ENCODE measurements at places on chromosomes 7 and 10.

DNA sequence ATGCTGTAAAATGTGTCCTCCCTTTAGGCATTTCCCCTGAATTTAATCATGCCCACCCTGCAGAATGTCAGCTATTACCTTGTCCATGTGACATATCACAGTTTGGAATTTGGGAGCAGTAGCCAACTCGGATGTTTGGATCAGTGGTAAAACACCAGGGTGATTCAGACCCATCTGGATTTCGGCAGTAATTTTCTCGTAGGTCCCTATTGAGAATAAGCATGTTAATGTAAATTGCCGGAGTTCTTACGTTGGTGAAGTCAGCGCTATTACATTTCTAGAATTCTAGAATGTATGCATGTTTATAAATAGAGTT, 44.1 kb downstream of the HGF start:
- DNase-seq = no peak

DNA sequence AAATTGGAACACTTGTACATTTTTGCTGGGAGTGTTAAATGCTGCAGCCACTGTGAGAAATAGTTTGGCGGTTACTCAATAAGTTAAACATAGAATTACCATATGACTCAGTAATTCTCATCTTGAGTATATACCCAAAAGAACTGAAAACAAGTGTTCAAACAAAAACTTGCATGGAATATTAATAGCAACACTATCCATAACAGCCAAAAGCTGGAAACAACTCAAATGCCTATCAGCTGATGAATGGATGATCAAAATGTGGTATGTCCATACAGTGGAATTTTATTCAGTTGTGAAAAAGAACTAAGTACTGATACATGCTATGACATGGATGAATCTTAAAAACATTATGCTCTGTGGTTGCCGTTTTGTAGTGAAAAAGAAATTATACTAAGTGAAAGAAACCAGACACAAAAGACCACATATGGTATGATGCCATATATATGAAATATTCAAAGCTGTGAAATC, 63.0 kb upstream of the SP4 start:
- DNase-seq = no peak

DNA sequence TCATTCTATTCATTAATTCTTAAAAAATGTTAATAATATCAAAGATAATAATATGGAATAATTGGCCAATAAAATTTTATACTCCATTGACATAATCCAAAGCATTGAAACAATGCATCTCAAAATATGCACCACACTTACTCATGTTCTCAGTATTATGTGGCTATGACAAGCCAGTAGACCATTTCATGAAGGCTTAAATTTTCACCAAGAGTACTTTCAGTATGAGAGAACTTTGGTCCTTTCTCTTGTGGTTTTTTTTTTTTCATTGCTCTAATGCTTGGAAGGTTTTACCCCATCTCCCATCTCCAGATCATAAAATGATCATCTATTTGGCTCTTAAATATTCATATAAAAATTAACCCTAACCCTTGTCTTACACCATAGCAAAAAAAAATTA, 45.5 kb upstream of the TMEM140 start:
- no peak for DNase-seq

- DNase-seq = no peak
These were observed 19.7 kb downstream of the LIPK start for GRCh38 chr10:88725798-88726197.

DNA sequence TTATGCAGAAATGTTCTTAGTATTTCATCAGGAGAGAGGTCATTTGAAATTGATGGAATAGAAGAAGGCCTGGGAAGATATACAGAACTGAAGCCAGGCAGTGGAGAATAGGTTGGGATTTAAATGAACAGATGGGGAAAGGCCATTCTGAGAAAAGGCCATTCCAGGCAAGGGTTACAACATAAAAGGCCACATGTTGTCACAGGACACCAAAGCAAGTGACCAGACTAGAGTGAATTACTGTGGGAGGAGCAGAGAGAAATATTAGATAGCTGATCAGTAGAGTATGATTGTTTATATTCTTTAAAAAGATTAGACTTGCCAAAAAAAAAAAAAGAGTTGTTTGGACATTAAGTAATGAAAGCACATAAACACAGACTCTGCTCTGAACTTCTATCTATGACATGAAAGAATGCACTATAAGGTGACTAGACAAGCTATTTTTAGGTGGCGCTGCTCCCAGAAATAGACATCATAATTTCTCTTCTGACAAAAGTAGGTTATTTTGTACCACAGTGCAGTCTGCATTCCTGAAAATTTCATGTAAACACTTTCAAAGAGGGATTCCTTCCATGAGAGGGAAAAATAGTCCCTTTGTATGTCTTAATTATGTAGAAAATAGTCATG, 55.2 kb upstream of the DKK1 start:
- DNase-seq = no peak
